ENCODE measurements at places on chromosomes 4 and X. TPM values are rescaled to one million over a fixed set of nuclear protein-coding genes. Genes with fewer than 3 reads are reported as not detected.
A peak's percentile ranks its signal among the peaks of the same experiment; 100 is the strongest.

DNA sequence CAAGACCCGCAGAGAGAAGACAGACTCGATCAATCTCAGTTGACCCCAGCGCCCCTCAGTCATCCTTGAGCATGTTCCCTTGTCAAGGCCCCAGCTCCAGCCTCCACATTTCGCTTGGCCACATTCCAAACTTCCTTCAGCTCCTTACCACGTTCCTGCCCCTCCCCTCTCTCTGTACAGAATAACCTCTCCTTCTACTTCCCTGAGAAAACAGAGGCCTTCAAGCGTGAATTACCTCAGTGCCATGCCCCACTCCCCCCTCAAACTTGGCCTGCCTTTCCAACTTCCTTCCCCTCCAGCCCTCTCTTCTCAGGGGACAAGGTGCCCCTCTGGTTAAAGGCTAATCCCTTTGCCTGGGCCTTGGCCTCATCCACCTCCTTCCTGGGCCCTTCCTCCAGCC lies 3.2 kb upstream of the RIPPLY1 start:
- H3K4me1 ChIP-seq = no peaks in the 10 kb centered on the region
- no peak overlapping the region for H3K4me3 ChIP-seq
- no peaks in the 10 kb centered on the region for H3K27me3 ChIP-seq
- H3K36me3 ChIP-seq = no peaks in the 10 kb centered on the region
- no peak overlapping the region for H3K27ac ChIP-seq
- no peak for DNase-seq

DEFB131A gene
- total RNA-seq = not detected

GRCh38 chr4:85806334-85806733 lies 331.4 kb downstream of the ARHGAP24 start:
- H3K27ac ChIP-seq = no peak overlapping the region
- H3K4me1 ChIP-seq = peaks cover 27% of the 10 kb centered on the region
- H3K36me3 ChIP-seq = no peaks in the 10 kb centered on the region
- H3K27me3 ChIP-seq = no peaks in the 10 kb centered on the region

PPP4R3C gene
- total RNA-seq = not detected

DNA sequence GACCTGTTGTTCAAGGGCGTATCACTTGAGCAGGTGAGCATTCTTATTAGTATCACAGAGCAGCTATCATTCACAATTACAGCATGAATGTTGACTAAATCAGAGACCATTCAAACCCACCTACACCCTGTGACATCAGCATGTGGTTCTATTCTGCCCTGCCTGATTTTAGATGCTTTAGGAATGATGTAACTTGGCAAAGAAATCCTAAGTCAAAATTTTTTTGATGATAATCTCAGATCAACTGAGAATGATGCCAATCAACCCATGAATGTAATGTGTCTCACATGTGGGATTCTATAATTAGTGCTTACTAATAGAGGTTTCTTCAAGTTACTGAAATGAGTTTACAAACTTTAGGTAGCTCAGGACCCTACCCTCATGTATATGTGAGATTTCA lies 13.4 kb upstream of the CHIC2 start:
- H3K27me3 ChIP-seq = no peaks in the 10 kb centered on the region
- peaks cover 64% of the 10 kb centered on the region for H3K4me1 ChIP-seq
- H3K4me3 ChIP-seq = no peak overlapping the region
- peak; percentile 65 for DNase-seq
- H3K27ac ChIP-seq = 0 out of 2 replicates have a peak overlapping the region, but pooled peaks have one; percentile 6
- no peaks in the 10 kb centered on the region for H3K36me3 ChIP-seq

LRIT3 gene
- total RNA-seq = 0.11 TPM

TKTL2 gene
- total RNA-seq = not detected

- peak; percentile 1 for DNase-seq
- no peaks in the 10 kb centered on the region for H3K4me1 ChIP-seq
Observed at GRCh38 chr4:103853627-103854026, 133.8 kb upstream of the TACR3 start.

PFKFB1 gene
- total RNA-seq = not detected

- no peak overlapping the region for H3K4me3 ChIP-seq
- H3K27me3 ChIP-seq = no peaks in the 10 kb centered on the region
- peaks cover 22% of the 10 kb centered on the region for H3K4me1 ChIP-seq
- H3K36me3 ChIP-seq = no peaks in the 10 kb centered on the region
Observed at GRCh38 chr4:156536661-156537060, 434.9 kb downstream of the PDGFC start.

ASB12 gene
- not detected for total RNA-seq

- no peaks in the 10 kb centered on the region for H3K36me3 ChIP-seq
- H3K4me1 ChIP-seq = no peaks in the 10 kb centered on the region
- H3K27ac ChIP-seq = no peak overlapping the region
- no peak overlapping the region for H3K4me3 ChIP-seq
- peak; percentile 72 for DNase-seq
Observed at GRCh38 chr4:27176400-27176799, 315.8 kb downstream of the STIM2 start.

DNA sequence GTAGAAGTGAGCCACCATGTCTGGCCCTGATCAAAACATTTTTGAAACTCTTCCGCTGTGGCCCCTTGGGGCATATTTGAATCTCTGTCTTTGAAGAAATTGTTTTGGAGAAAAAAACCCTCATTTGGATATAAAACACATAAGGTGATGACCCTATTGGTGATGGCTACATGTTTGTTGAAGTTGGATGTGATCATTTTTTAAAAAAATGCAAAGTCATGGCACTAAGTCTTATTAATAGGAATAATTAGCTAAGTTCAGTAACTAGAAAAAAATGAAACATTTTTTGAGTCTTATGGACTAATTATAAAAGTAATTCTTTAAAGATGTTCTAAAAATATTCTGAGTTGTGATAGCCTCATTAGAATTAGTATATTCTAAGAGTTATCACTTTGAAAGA lies 17.9 kb upstream of the BBS7 start:
- H3K4me1 ChIP-seq = no peaks in the 10 kb centered on the region
- H3K27me3 ChIP-seq = no peaks in the 10 kb centered on the region
- H3K27ac ChIP-seq = no peak overlapping the region
- H3K4me3 ChIP-seq = no peak overlapping the region
- no peak for DNase-seq

DNA sequence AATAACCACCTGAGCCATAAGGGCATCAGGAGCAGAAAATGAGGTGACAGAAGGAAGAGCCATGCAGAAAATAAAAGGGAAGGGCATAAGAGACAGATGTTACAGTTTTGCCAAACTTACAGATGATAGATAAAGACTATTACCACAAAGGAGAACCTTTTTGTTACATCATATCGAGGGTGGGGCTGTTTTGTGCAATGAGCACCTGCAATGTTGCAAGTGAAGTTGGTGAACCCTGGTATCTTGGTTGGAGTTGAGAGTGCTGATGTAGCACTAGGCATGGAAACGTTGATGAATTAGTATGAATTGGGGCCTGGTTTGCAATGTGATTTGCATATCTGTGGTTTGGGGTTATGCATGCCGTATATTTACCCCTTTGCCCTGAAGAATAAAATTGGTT lies 119.8 kb upstream of the TEX13D start:
- H3K27ac ChIP-seq = no peak overlapping the region
- H3K36me3 ChIP-seq = no peaks in the 10 kb centered on the region
- DNase-seq = no peak
- H3K27me3 ChIP-seq = no peaks in the 10 kb centered on the region
- no peak overlapping the region for H3K4me3 ChIP-seq
- peaks cover 4% of the 10 kb centered on the region for H3K4me1 ChIP-seq

DNA sequence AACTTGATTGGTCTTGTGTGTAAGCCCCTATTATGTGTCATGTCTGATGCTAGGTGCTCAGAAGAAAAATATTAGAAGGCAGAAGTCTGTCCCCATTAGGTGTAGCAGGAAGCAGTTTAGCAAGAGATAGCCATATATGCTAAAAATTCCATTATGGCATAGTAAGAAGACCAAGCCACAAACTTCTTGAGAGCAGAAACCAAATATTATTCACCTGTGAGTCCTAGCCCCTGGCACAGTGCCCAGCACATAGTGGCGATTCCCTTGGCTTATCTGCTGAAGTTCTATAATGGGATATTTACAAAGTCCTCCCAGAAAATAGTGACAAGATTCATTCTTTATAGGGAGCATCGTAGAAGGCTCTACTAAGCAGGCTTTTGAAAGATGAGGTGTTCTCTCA lies 174.4 kb downstream of the RAB28 start:
- DNase-seq = no peak
- no peak overlapping the region for H3K27ac ChIP-seq
- H3K27me3 ChIP-seq = no peaks in the 10 kb centered on the region
- H3K36me3 ChIP-seq = no peaks in the 10 kb centered on the region
- no peaks in the 10 kb centered on the region for H3K4me1 ChIP-seq
- no peak overlapping the region for H3K4me3 ChIP-seq

DNA sequence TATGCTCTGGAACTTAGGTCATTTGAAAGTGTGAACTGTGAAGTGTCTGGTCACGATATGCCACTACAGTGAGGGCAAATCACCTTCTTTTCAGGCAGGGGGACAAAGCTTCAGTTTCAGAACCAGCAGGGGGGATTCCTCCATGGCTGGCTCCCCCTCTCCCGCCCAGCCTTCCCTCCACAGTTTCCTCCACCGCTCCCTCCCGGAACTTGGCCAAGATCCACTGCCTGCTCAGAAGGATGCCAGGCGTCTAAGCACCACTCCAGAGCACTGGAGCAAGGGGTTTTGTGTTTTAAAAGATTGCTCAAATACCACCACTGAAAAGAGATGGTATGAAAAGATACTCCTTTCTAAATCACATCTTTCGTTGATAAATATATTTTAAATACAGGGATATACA lies 126.9 kb downstream of the ELOVL6 start:
- H3K4me3 ChIP-seq = no peak overlapping the region
- H3K27ac ChIP-seq = no peak overlapping the region
- H3K27me3 ChIP-seq = no peaks in the 10 kb centered on the region
- no peak for DNase-seq

GRCh38 chr4:61246034-61246433 lies 45.9 kb downstream of the ADGRL3 start:
- no peak overlapping the region for H3K4me3 ChIP-seq
- no peaks in the 10 kb centered on the region for H3K4me1 ChIP-seq
- H3K36me3 ChIP-seq = no peaks in the 10 kb centered on the region

- no peak overlapping the region for H3K27ac ChIP-seq
- DNase-seq = peak; percentile 41
- peaks cover 9% of the 10 kb centered on the region for H3K4me1 ChIP-seq
- H3K4me3 ChIP-seq = peak overlapping the region; percentile 39
- no peaks in the 10 kb centered on the region for H3K36me3 ChIP-seq
Observed at GRCh38 chr4:186554539-186554913, 841 bp downstream of the MTNR1A start.

FANCB gene
- total RNA-seq = 9.7 TPM

- H3K36me3 ChIP-seq = no peaks in the 10 kb centered on the region
- no peaks in the 10 kb centered on the region for H3K4me1 ChIP-seq
- no peak overlapping the region for H3K4me3 ChIP-seq
- H3K27me3 ChIP-seq = no peaks in the 10 kb centered on the region
Observed at GRCh38 chr4:167419468-167420140, 185.3 kb upstream of the SPOCK3 start.

- no peaks in the 10 kb centered on the region for H3K36me3 ChIP-seq
- peak; percentile 41 for DNase-seq
- no peak overlapping the region for H3K4me3 ChIP-seq
- no peak overlapping the region for H3K27ac ChIP-seq
Observed at GRCh38 chr4:68267433-68267944, 22.0 kb upstream of the TMPRSS11B start.

MTNR1A gene
- total RNA-seq = not detected

KANTR gene
- total RNA-seq = 1.3 TPM

DNA sequence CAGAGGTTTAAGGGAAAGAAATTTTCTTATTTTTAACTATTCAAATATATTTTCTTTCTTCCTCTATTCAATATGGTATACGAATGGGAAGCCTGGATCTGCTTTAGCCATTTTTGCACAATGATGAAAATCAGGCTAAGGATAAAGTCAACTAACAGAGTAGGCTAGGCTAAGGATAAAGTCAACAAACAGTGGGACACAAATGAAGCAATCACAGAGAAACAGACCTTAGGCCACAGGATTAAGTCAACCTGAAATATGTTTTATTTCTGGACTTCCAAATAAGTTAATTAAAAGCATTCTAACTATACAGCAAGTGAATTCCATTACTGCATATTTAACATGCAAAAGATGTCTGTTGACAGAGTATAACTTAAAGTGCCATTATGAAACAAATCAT lies 17.0 kb downstream of the DYNLT3 start:
- no peaks in the 10 kb centered on the region for H3K27me3 ChIP-seq
- H3K4me1 ChIP-seq = no peaks in the 10 kb centered on the region
- H3K27ac ChIP-seq = no peak overlapping the region
- H3K36me3 ChIP-seq = no peaks in the 10 kb centered on the region
- DNase-seq = no peak
- H3K4me3 ChIP-seq = no peak overlapping the region

DNA sequence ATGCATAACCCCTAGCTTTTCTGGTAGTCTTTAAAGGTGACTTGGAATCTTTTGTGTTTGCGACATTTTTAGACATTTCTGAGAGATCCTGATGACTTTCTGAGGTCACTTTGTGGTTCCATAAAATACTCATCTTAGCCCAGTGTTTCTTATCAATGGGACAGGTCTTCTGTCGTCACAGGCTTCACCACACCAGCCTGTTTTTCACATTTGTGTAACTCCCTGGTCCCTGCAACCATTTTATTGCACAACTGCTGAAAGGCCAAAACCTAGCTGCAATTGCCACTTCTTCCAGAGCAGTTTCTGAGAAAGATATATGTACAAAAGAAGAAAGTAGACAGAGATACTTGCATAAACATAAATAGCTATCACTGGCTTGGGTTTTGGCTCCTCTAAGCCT lies 120.9 kb downstream of the IL15 start:
- H3K36me3 ChIP-seq = no peaks in the 10 kb centered on the region
- DNase-seq = peak; percentile 10
- H3K27me3 ChIP-seq = no peaks in the 10 kb centered on the region
- no peak overlapping the region for H3K4me3 ChIP-seq
- peaks cover 4% of the 10 kb centered on the region for H3K4me1 ChIP-seq
- no peak overlapping the region for H3K27ac ChIP-seq

- no peaks in the 10 kb centered on the region for H3K4me1 ChIP-seq
- H3K27ac ChIP-seq = no peak overlapping the region
Observed at GRCh38 chrX:131399678-131400428, 110.7 kb upstream of the IGSF1 start.

TRPC5OS gene
- not detected for total RNA-seq

DNA sequence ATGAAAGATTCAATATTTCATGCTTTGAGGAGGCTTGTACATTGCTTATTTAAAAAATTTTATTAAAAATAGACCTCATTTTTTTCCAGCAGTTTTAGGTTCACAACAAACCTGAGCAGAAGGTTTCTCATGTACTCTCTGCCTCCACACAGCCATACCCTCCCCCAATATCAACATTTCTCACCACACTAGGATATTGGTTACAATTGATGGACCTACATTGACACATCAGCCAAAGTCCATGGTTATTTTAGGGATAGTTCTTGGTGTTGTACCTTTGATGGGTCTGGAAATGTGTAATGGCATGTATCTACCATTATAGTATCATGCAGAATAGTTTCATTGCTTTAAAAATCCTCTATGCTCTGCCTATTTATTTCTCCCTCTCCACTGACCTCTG lies 611.0 kb downstream of the KCTD8 start:
- no peaks in the 10 kb centered on the region for H3K4me1 ChIP-seq
- H3K27me3 ChIP-seq = no peaks in the 10 kb centered on the region
- no peak for DNase-seq
- H3K36me3 ChIP-seq = no peaks in the 10 kb centered on the region

GRCh38 chr4:145503486-145504072 lies 21.9 kb downstream of the SMAD1 start:
- DNase-seq = no peak
- H3K4me3 ChIP-seq = no peak overlapping the region
- no peaks in the 10 kb centered on the region for H3K27me3 ChIP-seq
- peaks cover 9% of the 10 kb centered on the region for H3K4me1 ChIP-seq
- H3K36me3 ChIP-seq = no peaks in the 10 kb centered on the region

SLITRK4 gene
- total RNA-seq = not detected
